ENCODE measurements at places on chromosomes 11 and 22.

GRCh38 chr11:102240502-102240901 lies 76.8 kb upstream of the BIRC3 start:
- DNase-seq, result no peak

- no peak for DNase-seq
Observed at GRCh38 chr11:67045314-67045713, 11.3 kb upstream of the RHOD start.

DNA sequence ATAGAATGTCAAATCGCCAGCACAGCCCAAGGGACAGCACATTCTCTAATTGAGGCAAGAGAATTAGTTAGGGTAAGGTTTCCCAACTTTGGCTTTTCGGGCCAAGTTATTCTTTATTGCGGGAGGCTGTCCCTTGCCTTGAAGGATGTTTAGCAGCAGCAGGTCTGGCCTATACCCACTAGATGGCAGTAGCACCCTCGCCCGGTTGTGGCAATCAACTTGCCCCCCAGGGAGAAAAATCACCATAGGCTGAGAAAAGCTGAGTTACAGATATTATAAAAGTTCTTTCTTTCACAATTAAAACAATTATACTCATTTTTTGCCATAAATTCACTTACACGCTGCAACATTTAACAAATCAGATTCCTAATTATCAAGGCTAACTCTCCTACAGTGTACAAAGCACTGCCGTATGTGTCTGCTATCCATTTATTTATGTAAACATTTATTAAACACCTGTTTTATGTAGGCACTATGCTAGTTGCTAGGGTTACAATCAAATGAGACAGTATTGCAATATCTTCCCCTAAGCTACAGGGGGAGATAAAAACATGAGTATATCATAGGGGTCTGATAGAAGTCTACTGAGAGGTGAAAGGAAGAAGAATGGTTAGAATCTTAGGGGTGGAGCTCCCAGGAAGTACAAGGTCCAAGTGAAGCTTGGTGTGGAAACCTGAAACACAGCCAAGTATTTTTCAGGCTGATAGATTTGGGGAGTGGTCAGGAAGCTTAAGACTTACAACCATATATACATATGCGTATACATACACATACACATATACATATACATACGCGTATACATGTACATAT lies 452.3 kb downstream of the RAB38 start:
- peak; percentile 15 for DNase-seq

- DNase-seq, result peak; percentile 73
Observed at GRCh38 chr11:3091846-3092602, 34.8 kb upstream of the CARS1 start.

DNA sequence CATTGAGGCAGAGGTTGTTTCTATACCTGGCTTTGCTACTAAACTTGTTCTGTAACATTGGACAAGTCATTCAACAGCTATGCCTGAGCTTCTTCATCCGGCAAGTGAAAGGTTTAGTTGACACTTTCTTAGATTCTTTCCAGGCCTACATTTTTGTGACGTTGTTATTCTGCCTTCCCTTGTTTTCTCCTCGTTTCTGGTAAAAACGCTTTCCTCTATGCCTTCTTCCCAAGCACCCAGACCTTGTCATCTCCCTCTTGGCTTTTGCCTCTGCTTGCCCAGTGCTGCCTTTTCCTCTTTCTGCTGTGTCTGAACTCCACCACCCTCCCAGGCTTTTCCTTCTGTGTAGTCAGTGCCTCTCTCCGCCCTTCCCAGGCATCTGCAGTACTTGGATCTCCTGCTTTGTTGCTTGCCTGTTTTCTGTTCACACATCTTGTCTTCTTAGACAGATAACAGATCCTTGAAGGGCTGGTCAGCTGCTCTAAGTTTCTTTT lies 1.4 kb upstream of the AMOTL1 start:
- DNase-seq, result no peak

Data from NCI-H524 (cell line).